ENCODE measurements at places on chromosomes 1 and 21. TPM values are rescaled to one million over a fixed set of nuclear protein-coding genes. Genes with fewer than 3 reads are reported as not detected.

CCDC27 gene
- not detected for total RNA-seq

ANXA9 gene
- total RNA-seq = 1.00 TPM

USH2A gene
- not detected for total RNA-seq

SPRR4 gene
- not detected for total RNA-seq

ABCA4 gene
- 0.54 TPM for total RNA-seq

NEGR1 gene
- not detected for total RNA-seq

ANKRD34A gene
- 0.22 TPM for total RNA-seq

LINGO4 gene
- not detected for total RNA-seq

GBP7 gene
- total RNA-seq = not detected

HDAC1 gene
- 55.0 TPM for total RNA-seq

VHLL gene
- total RNA-seq = not detected

ASAP3 gene
- total RNA-seq = 4.7 TPM

FCAMR gene
- total RNA-seq = not detected

CELA3B gene
- total RNA-seq = not detected

RAD54L gene
- 12.1 TPM for total RNA-seq

MROH9 gene
- not detected for total RNA-seq

SLC2A5 gene
- 0.77 TPM for total RNA-seq

SLC1A7 gene
- total RNA-seq = 0.05 TPM

APOBEC4 gene
- total RNA-seq = not detected

OR2L2 gene
- total RNA-seq = not detected

DEPDC1 gene
- 11.7 TPM for total RNA-seq

RHOU gene
- total RNA-seq = 6.4 TPM

URB1 gene
- 10.9 TPM for total RNA-seq

IFI16 gene
- 4.1 TPM for total RNA-seq

TNN gene
- total RNA-seq = not detected

CD1D gene
- total RNA-seq = 0.10 TPM

NBPF11 gene
- 3.9 TPM for total RNA-seq

MACO1 gene
- 9.2 TPM for total RNA-seq

ATP6V1G3 gene
- not detected for total RNA-seq

TMIGD3 gene
- not detected for total RNA-seq

CGN gene
- total RNA-seq = 2.6 TPM

PTGER3 gene
- not detected for total RNA-seq

YRDC gene
- total RNA-seq = 19.1 TPM

FAM151A gene
- total RNA-seq = 0.14 TPM

BMP8A gene
- total RNA-seq = 0.13 TPM

CDC7 gene
- 6.3 TPM for total RNA-seq

AIM2 gene
- total RNA-seq = not detected

TDRD5 gene
- total RNA-seq = 0.08 TPM

S100A2 gene
- 36.3 TPM for total RNA-seq

JUN gene
- total RNA-seq = 28.2 TPM

CASQ2 gene
- total RNA-seq = not detected

SOD1 gene
- total RNA-seq = 396 TPM

All from A549 treated with GW870086 at 1 μM for 4 hours (cell line).